ENCODE measurements at places on chromosomes 16 and 17.

- DNase-seq, result no peak
These were observed 32.9 kb downstream of the HS3ST3A1 start for GRCh38 chr17:13568582-13569397.

DNA sequence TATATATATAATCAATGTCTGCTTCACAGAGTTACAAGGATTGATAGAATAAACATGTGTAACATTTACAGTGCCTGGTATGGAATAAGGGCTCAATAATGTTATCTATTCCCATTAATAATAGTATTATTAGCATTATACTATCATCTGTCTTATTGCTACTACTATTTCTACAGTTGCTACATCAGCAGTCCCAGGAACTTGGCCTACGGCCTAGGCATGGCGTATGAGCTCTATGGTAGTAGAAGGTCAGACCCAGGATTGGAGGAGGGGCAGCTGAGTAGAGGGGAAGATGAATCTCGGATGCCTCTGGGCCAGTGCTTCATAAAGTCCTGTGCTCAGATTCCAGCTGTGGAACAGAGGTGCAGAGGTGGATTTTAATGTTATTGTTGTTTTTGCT, 146.3 kb upstream of the TBX2 start:
- DNase-seq, result no peak

- DNase-seq, result no peak
These were observed 13.9 kb downstream of the RECQL5 start for GRCh38 chr17:75652934-75653549.

DNA sequence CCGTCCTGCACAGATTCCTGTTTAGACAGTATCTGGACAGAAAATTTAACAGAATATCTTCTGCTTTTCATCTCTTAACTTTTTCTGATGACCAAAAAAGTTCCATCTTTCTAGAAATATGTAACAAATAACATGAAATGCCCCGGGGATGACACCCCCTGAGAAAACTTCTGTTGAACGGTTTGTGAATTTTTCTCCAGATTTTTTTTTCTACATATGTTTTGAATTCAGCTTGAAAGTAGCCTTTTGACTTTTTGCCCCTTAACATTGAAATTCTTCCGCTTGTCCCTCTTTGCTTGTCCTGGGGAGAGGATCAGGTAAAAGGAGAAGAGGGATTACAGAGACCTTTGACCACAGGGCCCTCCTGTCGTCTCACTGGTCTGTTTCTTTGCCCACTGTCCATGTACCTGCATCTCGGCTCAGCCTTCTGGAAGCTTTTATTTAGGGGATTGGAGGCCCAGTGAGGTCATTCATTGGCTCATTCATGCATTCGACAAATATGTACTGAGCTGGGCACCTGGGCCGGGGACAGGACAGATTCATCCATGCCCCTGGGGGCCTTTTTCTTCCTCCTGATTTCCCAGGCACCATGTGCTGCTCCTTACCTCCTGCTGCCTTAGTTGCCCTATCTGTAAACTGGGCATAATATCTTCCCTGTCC, 19.6 kb upstream of the CPNE2 start:
- no peak for DNase-seq

DNA sequence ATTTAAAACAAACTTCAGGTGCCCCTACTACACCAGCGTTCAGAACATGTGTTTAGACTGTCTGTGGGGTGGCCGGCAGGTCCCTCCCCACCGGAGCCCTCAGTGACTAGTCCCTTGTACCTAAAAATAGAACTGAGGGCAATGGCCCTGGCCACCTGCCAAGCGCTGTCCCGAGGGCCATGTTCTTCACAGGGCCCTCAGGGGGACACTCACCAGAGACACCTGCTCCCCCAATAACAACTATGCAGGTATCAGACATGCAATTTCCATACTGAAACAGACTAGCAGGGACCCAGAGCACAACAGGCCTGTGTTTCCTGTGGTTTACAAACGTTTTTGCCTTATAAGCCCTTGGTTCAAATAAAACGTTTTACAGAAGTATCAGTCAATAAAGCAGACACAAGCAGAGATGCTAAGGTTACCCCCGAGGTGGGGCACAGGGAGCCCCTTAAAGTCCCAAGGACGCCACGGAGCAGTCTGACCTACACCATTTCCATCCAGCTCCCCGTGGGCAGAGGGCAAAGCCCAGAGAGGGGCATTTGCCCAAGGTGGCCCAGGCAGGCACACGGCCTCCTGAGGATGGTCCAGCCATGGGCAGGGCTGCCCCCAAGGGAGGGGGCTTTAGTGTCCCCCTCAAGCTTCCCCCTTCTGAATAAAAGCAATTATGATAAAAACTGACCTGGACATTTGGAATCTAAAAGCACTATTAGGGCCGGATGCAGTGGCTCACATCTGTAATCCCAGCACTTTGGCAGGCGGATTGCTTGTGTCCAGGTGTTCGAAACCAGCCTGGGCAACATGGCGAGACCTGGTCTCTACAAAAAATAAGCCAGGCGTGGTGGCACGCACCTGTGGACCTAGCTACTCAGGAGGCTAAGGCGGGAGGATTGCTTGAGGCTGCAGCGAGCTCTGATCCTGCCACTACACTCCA, 896 bp upstream of the MYLK3 start:
- no peak for DNase-seq

- no peak for DNase-seq
These were observed 138.6 kb upstream of the WSCD1 start for GRCh38 chr17:5931616-5932015.

- DNase-seq, result no peak
These were observed 5.6 kb downstream of the DUS1L start for GRCh38 chr17:82060001-82060380.

- DNase-seq, result peak; percentile 77
These were observed 24.5 kb upstream of the CIBAR2 start for GRCh38 chr16:85136702-85137322.
